Lung (tissue), 17 donors: ENCODE measurements at places on chromosomes 3 and 15. TPM values are rescaled to one million over a fixed set of nuclear protein-coding genes. Genes with fewer than 3 reads are reported as not detected.
A peak's percentile ranks its signal among the peaks of the same experiment; 100 is the strongest.

GRCh38 chr15:100763835-100764750, 115.5 kb upstream of the ALDH1A3 start:
- DNase-seq = peak; percentile 25

DNA sequence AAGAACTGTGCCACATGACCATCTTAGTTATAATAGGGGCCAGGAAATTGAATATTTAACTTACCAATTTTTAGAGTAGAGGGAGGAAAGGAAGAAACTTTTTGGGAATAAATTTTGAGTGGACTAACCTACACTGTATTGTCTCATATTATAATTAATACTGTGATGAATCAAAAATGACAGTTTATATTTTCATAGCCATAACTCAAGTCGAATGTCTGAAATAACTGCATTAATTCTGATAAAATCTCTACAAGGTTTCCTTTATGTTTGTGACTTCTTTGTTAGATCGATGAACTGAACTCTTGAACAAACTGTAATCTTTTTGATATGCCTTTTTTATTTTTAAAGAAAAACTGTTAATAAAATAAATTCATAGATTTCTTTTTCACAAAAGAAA, 132.8 kb upstream of the DPH6 start:
- no peak for DNase-seq

- no peak for DNase-seq
Observed at GRCh38 chr15:70322051-70322668, 224.4 kb upstream of the TLE3 start.

GRCh38 chr3:23595851-23596250, 209.9 kb upstream of the UBE2E1 start:
- DNase-seq = no peak

- no peak for DNase-seq
Observed at GRCh38 chr15:98720577-98721565, 72.5 kb downstream of the IGF1R start.

DNA sequence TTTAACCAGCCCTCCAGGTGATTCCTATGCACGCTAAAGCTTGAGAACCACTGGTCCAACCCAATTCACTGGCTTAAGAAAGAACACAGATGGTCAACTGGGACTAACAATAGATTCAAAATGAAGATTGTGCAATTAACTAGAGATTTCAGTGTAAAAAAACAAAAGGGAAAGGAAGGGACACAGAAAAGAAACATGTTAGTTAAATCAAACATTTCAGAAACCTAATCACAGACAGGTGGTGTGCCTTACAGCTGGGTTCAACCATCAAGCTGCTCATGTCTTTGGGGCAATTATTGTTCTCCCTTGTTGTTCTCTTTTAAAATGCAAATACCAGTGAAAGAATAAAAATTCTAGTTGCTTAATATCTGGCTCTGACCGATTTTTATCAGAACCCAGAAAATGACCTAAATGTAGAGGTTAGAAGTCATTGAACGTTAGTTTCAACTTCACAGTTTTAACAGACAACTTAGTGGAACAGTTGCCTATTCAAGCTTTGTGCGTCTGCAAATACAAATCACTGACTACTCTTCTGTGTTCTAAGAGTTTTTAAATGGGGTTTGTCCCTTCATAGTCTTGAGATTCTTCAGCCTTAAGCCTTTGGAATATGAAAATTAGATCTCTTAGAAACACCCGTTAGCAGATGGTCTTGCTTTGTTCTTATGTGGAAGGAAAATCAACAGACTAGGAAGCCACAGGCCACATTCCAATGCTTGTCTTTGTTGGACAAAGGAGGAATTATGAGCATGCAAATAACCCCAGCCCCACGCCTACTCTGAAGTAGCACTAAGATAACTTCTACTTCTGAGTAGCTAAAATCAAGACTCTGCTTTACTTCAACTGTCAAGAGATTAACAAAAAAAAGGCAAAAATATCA, 223.4 kb downstream of the ATP8B4 start:
- DNase-seq = no peak

- peak; percentile 55 for DNase-seq
Observed at GRCh38 chr3:146249921-146250320, 984 bp downstream of the PLSCR4 start.

- peak; percentile 58 for DNase-seq
Observed at GRCh38 chr15:99433757-99434450, 131.9 kb upstream of the MEF2A start.

GRCh38 chr3:100480081-100480480, 12.3 kb upstream of the TMEM45A start:
- DNase-seq = no peak

The FGF12 gene
- total RNA-seq = 2.4 TPM
